ENCODE measurements at places on chromosomes 7 and 10. TPM values are rescaled to one million over a fixed set of nuclear protein-coding genes. Genes with fewer than 3 reads are reported as not detected.

Gene LRIT1
- not detected for total RNA-seq

Gene CAV2
- total RNA-seq: 92.6 TPM

Gene PARG
- total RNA-seq: 1.9 TPM

Gene ADCY1
- total RNA-seq: 3.6 TPM

Gene GNB2
- total RNA-seq: 500 TPM

Gene FEZF1
- not detected for total RNA-seq

Gene KCP
- 1.2 TPM for total RNA-seq

DNA sequence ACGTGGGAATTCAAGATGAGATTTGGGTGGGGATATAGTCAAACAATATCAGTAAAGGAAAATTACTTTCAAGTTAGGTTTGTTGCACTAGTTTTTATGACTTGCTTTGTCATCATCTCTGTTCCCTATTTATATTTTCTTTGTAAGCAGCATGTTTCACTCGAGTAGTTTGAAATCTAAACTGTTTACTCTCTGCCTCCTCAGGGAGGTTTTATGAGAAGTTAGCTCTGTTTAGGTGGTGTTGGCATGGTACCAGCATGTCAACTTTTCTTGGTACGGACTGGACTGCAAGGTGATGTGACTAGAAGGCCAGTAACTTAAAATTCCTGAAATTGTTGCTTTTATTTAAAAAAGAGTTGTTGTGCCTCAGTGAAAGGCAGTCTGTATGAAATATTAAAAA lies 59.2 kb upstream of the MTPN start:
- H3K4me3 ChIP-seq: no peak overlapping the region
- H3K27ac ChIP-seq: no peak overlapping the region

GRCh38 chr7:31372231-31372959 lies 31.9 kb upstream of the NEUROD6 start:
- H3K4me1 ChIP-seq: no peaks in the 10 kb centered on the region
- H3K4me3 ChIP-seq: no peak overlapping the region
- H3K27ac ChIP-seq: no peak overlapping the region
- no peaks in the 10 kb centered on the region for H3K36me3 ChIP-seq
- H3K27me3 ChIP-seq: no peaks in the 10 kb centered on the region

DNA sequence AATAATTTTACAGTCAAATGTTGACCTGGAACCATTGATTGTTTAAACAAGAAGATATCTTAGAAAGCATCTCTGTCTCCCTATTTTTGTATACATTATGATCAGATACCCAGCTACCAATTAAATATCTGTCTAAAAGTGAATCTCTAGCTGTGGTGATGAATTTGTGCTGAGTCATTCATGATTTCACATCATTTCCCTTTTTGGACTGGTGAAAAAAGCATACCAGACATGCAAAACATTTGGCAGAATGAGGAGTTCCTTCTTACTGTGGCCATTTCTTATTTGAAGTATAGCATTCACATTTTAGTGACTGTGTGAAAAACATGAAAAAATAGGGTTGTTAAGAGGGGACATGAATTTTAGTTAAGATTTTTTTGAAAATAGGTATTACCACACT lies 98.0 kb upstream of the GATA3 start:
- no peaks in the 10 kb centered on the region for H3K4me1 ChIP-seq
- no peak overlapping the region for H3K27ac ChIP-seq
- no peaks in the 10 kb centered on the region for H3K36me3 ChIP-seq
- no peak for DNase-seq
- H3K27me3 ChIP-seq: no peaks in the 10 kb centered on the region

- no peaks in the 10 kb centered on the region for H3K27me3 ChIP-seq
- no peak for DNase-seq
- H3K27ac ChIP-seq: no peak overlapping the region
- H3K36me3 ChIP-seq: no peaks in the 10 kb centered on the region
- H3K4me3 ChIP-seq: no peak overlapping the region
- no peaks in the 10 kb centered on the region for H3K4me1 ChIP-seq
These were observed 85.9 kb downstream of the FRMD4A start for GRCh38 chr10:14244801-14245211.

GRCh38 chr7:150745876-150746275 lies 8.7 kb downstream of the GIMAP5 start:
- DNase-seq: no peak
- H3K4me1 ChIP-seq: no peaks in the 10 kb centered on the region
- no peak overlapping the region for H3K4me3 ChIP-seq
- no peaks in the 10 kb centered on the region for H3K36me3 ChIP-seq
- H3K27ac ChIP-seq: no peak overlapping the region
- H3K27me3 ChIP-seq: no peaks in the 10 kb centered on the region

GRCh38 chr7:121901026-121901425 lies 28.1 kb downstream of the PTPRZ1 start:
- no peaks in the 10 kb centered on the region for H3K27me3 ChIP-seq
- no peaks in the 10 kb centered on the region for H3K36me3 ChIP-seq
- no peak overlapping the region for H3K4me3 ChIP-seq
- DNase-seq: no peak
- no peaks in the 10 kb centered on the region for H3K4me1 ChIP-seq

- no peaks in the 10 kb centered on the region for H3K27me3 ChIP-seq
- H3K4me1 ChIP-seq: no peaks in the 10 kb centered on the region
- DNase-seq: peak; percentile 31
- no peaks in the 10 kb centered on the region for H3K36me3 ChIP-seq
These were observed 310.7 kb downstream of the WDR37 start for GRCh38 chr10:1366811-1367425.

GRCh38 chr10:128859738-128860386 lies 607.2 kb upstream of the MGMT start:
- no peak overlapping the region for H3K4me3 ChIP-seq
- H3K4me1 ChIP-seq: no peaks in the 10 kb centered on the region
- no peaks in the 10 kb centered on the region for H3K27me3 ChIP-seq
- no peak overlapping the region for H3K27ac ChIP-seq

DNA sequence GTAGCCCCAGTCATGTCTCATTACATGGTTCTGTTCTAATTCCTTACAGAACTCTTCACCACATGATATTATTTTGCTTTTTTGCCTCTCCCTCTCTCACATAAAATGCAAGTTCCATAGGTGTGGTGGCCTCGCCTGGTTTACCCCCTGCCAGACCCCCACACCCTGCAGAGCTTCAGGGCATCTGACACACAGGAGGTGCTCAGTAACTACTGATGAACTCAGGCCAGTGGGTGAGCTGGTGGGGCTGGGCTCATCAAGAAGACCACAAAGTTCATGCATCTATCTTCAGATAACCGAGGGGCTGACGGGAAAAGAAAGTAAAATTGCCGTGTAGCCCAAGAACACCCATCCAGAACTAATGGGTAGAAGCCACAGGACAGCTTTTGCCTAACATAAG lies 253.1 kb downstream of the GRID1 start:
- no peak for DNase-seq
- H3K4me3 ChIP-seq: no peak overlapping the region
- H3K36me3 ChIP-seq: no peaks in the 10 kb centered on the region
- no peaks in the 10 kb centered on the region for H3K4me1 ChIP-seq
- H3K27me3 ChIP-seq: no peaks in the 10 kb centered on the region
- H3K27ac ChIP-seq: no peak overlapping the region

DNA sequence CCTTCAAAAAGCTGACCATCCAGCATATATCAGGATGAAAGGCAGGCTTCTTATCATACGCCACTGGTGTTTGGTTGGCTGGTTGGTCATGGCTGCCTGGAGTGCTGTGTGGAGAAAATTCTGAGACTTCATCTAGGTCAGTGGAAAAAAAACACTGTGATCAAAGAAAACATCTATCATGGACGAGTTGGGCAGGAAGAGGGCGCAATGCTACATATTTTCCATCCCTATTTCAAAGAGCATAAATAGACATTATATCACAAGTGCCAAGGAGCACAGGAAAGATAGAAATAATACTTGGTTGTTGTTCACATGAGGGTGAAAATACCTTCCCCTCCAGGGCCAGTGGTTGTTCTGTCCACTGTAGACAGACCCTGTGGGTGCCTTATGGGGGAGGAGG lies 128.4 kb upstream of the PLPP4 start:
- H3K36me3 ChIP-seq: no peaks in the 10 kb centered on the region
- H3K4me1 ChIP-seq: no peaks in the 10 kb centered on the region
- H3K27ac ChIP-seq: no peak overlapping the region
- no peak overlapping the region for H3K4me3 ChIP-seq

DNA sequence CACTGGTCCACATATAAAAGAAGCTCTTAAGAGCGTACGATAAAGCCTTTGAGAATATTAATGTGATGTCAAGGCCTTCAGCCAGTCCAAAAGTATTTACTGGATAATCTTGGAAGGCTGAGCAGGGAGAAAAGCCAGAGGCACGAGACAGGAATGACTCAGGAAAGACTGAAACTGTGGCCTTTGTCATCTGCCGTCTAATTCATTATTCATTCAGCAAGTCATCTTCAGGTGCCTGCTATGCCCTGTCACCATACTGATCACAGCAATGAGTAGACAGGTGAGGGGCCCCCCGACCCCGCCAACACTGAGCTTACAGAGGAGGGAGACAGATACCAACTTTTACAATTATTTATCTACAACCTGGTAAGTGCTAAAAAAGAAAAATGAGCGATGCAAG lies 78.9 kb downstream of the VOPP1 start:
- DNase-seq: no peak
- H3K27me3 ChIP-seq: no peaks in the 10 kb centered on the region
- H3K4me1 ChIP-seq: no peaks in the 10 kb centered on the region
- no peak overlapping the region for H3K27ac ChIP-seq

GRCh38 chr7:132244903-132245480 lies 331.3 kb downstream of the PLXNA4 start:
- no peaks in the 10 kb centered on the region for H3K36me3 ChIP-seq
- no peaks in the 10 kb centered on the region for H3K27me3 ChIP-seq
- no peak for DNase-seq
- H3K27ac ChIP-seq: no peak overlapping the region

- no peak overlapping the region for H3K27ac ChIP-seq
- no peaks in the 10 kb centered on the region for H3K4me1 ChIP-seq
- no peak overlapping the region for H3K4me3 ChIP-seq
- no peaks in the 10 kb centered on the region for H3K27me3 ChIP-seq
- no peak for DNase-seq
These were observed 95.4 kb downstream of the RAB18 start for GRCh38 chr10:27599546-27599945.

- H3K36me3 ChIP-seq: no peaks in the 10 kb centered on the region
- no peak for DNase-seq
- H3K27ac ChIP-seq: no peak overlapping the region
These were observed 174.8 kb upstream of the FZD1 start for GRCh38 chr7:91089382-91089963.

DNA sequence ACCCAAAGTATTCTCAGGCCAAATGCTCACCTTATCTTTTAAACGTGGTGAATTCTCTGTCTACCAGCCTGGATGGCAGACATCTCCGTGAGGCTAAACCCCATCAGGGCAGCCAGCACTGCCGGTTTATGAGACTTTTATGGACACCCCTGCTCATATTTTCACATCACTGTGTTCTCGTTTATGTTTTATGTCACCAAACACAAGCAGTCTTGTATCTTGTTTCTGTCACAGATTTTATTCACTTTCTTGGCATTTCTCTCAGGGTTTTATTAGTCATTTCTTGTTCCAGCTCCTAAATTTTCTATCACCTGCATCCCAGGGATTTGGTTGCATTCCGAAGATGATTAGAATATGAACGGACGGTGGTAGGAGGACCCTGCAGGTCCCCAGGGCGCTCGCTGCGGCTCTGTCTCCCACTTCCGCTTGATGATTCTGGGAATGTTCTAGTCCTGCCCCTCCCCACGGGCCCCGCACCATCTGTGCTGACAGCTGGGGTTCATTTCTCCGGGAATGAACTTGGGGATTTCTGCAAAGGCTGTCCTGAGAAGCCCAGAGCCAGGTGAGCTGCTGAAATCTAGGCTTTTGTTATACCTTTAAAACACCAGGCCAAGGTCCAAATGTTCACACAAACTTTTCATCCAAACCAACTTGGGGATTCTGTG lies 217.6 kb downstream of the GFRA1 start:
- no peak for DNase-seq
- H3K27ac ChIP-seq: no peak overlapping the region
- no peaks in the 10 kb centered on the region for H3K4me1 ChIP-seq
- H3K4me3 ChIP-seq: no peak overlapping the region
- no peaks in the 10 kb centered on the region for H3K36me3 ChIP-seq

DNA sequence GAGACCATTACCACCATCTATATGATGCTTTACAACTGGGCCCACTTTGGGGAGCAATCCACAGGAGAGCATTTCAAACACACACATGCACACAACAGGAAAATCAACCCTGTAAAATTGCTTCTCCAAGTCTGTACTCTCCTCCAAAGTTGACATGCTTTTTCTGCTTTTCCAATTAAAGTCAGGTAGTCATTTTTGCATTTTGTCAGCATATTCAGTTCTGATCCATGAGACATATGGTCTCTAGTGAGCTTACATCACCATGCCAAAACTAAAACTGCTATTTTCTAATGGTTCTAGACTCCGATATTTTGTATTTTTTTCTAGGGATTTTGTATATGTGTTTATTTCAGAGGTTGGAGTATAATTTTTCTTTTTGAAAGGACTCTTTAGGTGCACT lies 373.5 kb upstream of the LRRTM3 start:
- H3K27me3 ChIP-seq: no peaks in the 10 kb centered on the region
- no peaks in the 10 kb centered on the region for H3K36me3 ChIP-seq
- H3K4me3 ChIP-seq: no peak overlapping the region

GRCh38 chr10:81108516-81109199 lies 571.0 kb downstream of the SH2D4B start:
- no peaks in the 10 kb centered on the region for H3K36me3 ChIP-seq
- no peaks in the 10 kb centered on the region for H3K27me3 ChIP-seq
- DNase-seq: no peak
- H3K27ac ChIP-seq: no peak overlapping the region

DNA sequence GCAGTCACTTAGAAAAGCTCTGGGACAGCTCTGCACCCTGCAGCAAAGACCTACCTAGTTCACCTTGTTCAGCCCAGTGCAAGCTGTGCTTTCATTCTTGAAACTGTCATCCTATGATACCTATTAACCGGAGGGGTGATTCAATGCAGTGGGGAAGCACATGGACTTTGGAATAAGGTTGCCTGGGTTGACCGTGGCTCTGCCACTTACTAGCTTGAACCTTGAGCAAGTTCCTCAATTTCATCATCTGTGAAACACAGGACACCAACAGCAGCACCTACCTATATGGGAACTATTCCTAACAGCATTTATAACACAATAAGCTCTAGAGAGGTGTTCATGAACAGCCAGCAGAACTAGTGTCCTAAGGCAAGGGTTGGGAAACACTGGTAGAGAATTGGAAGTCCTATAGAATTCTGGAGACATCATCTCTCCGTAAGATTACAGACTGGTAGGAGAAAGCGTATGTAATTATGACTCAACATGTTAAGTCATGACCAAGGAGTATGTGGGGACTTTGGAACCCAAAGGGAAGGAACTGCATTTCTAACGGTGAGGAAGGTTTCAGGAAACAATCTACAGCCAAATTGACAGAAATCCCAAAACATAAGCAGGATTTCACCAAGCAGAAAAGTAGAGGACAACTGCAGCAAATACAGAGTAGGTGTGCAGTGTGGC lies 270.0 kb downstream of the USP6NL start:
- H3K27ac ChIP-seq: no peak overlapping the region
- H3K4me1 ChIP-seq: no peaks in the 10 kb centered on the region
- H3K27me3 ChIP-seq: no peaks in the 10 kb centered on the region
- H3K4me3 ChIP-seq: no peak overlapping the region
- H3K36me3 ChIP-seq: no peaks in the 10 kb centered on the region
